ENCODE measurements at places on chromosomes 5 and 9. TPM values are rescaled to one million over a fixed set of nuclear protein-coding genes. Genes with fewer than 3 reads are reported as not detected.

The VCAN gene
- 0.12 TPM for total RNA-seq

The GRIN3A gene
- total RNA-seq, result not detected

The GPR150 gene
- not detected for total RNA-seq

The CHSY3 gene
- total RNA-seq, result 8.4 TPM

The SPINK6 gene
- 0.52 TPM for total RNA-seq

The CEP78 gene
- 25.8 TPM for total RNA-seq

The LHX6 gene
- 0.98 TPM for total RNA-seq

The TRIM41 gene
- total RNA-seq, result 32.2 TPM

The TMOD1 gene
- total RNA-seq, result 1.9 TPM

The SLF1 gene
- total RNA-seq, result 77.0 TPM

The PCDHA9 gene
- total RNA-seq, result 0.02 TPM

The FRMD3 gene
- 2.7 TPM for total RNA-seq

The SPATA31C1 gene
- total RNA-seq, result not detected

The MZB1 gene
- total RNA-seq, result 0.10 TPM

The SYNPO gene
- 11.0 TPM for total RNA-seq

The CXCL14 gene
- total RNA-seq, result 0.26 TPM

The IL7R gene
- not detected for total RNA-seq

The C1QTNF3 gene
- total RNA-seq, result 0.69 TPM

The SPINK5 gene
- total RNA-seq, result not detected

The ZNF367 gene
- total RNA-seq, result 6.2 TPM

The SPATA31A3 gene
- not detected for total RNA-seq
